ENCODE measurements at places on chromosomes 4 and X. TPM values are rescaled to one million over a fixed set of nuclear protein-coding genes. Genes with fewer than 3 reads are reported as not detected.

DNA sequence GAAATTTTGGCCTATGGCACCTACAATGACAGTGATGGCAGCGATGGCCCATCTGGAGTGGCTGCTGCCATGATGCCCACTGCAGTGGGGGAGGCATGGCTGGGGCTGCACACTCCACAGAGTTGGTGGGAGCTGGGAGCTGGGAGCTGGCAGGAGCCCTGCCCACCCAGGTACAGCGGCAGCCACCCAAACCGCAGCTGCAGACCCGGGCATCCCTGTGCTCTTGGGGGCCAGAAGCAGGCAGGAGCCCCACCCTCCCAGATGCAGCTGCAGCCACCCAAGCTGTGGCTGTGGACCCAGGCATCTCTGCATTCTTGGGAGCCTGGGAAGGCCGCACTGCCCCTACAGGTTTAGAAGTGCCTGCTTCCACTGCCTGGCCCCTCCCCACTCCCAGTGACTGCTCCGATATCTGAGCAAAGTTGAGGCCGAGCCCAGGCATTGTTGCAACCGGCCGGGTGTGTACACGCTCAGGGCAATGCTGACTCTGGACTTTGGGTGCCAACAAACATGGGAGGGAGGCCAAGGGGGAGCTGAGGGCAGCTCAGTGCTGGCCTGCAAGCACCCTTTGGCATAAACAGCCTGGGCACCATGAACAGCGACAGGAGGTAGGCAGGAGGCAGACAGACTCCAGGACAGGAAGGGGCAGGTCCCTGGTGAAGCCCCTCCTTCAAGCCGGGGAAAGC is 82.8 kb downstream of the PPP4R3C start:
- no peak overlapping the region for H3K27ac ChIP-seq
- H3K4me3 ChIP-seq, result no peak overlapping the region
- no peak for DNase-seq
- no peaks in the 10 kb centered on the region for H3K27me3 ChIP-seq
- no peaks in the 10 kb centered on the region for H3K4me1 ChIP-seq
- no peaks in the 10 kb centered on the region for H3K36me3 ChIP-seq

Gene DAPP1
- 10.2 TPM for total RNA-seq

DNA sequence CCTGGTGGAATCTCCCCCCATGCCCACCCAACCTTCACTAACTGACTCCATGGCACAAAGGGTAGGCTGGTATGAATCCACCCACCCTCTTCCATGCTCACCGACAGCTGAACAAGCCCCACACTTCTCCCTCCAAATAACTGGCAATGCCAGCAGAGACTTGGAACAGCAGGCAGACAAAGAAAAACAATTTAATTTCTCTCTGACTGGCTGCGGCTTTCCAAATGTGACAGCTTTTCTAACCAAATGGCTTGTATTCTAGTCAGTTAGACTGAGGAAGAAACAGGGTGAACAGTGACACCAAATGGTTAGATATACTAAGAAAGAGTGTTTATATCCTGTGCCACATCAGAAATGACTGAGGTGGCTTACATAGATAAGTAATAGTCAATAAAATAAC is 199.3 kb upstream of the ADAMTS3 start:
- H3K27ac ChIP-seq, result peak overlapping the region; percentile 78
- no peaks in the 10 kb centered on the region for H3K4me1 ChIP-seq
- H3K27me3 ChIP-seq, result no peaks in the 10 kb centered on the region
- no peak overlapping the region for H3K4me3 ChIP-seq
- no peaks in the 10 kb centered on the region for H3K36me3 ChIP-seq
- DNase-seq, result no peak

Gene SHOX
- total RNA-seq, result 0.33 TPM

Gene REPS2
- 21.4 TPM for total RNA-seq

DNA sequence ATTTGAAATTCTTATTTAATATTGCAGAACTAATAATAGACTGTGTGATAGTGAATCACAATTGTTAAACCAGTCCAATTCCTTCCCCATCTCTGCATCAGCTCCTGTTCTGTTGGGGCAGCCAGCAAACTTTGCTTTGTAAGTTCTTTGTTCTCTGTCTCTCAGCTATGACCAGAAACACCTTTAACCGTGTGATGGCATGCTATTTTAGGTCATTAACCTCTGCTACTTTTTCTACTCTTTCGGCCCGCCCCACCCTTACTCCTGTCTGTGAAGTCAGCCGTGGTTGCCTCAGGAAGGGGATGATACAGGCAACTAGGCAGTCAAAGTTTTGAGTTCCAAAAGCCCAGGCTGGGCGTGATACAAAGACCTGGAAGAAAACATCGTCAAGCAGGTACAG is 51.3 kb upstream of the EGFL6 start:
- no peak for DNase-seq
- no peak overlapping the region for H3K4me3 ChIP-seq
- peaks cover 51% of the 10 kb centered on the region for H3K27me3 ChIP-seq

DNA sequence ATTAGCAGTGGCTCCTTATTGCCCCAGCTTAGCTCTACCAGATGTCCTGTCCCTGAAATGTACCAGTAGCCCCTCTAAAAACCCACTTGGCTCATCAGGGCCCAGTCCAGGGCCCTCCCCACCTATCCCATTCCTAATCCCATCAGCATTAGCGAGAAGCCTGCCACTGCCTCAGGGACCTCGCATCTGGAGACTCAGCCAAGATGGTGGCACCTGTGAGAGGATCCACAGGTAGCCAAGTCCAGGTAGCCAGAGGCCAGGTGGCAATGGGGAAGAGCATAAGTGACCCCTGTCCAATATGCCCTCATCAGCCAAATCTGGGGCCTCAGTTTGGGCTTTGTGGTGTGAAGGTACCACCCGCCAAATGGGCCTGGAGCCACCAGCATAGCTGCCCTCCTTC is 97.7 kb downstream of the MAMLD1 start:
- H3K4me3 ChIP-seq, result no peak overlapping the region
- H3K27ac ChIP-seq, result no peak overlapping the region
- no peaks in the 10 kb centered on the region for H3K36me3 ChIP-seq
- peaks cover 3% of the 10 kb centered on the region for H3K27me3 ChIP-seq
- no peaks in the 10 kb centered on the region for H3K4me1 ChIP-seq

All from breast epithelium (tissue), 4 donors.